ENCODE measurements at places on chromosomes 5 and 9.

DNA sequence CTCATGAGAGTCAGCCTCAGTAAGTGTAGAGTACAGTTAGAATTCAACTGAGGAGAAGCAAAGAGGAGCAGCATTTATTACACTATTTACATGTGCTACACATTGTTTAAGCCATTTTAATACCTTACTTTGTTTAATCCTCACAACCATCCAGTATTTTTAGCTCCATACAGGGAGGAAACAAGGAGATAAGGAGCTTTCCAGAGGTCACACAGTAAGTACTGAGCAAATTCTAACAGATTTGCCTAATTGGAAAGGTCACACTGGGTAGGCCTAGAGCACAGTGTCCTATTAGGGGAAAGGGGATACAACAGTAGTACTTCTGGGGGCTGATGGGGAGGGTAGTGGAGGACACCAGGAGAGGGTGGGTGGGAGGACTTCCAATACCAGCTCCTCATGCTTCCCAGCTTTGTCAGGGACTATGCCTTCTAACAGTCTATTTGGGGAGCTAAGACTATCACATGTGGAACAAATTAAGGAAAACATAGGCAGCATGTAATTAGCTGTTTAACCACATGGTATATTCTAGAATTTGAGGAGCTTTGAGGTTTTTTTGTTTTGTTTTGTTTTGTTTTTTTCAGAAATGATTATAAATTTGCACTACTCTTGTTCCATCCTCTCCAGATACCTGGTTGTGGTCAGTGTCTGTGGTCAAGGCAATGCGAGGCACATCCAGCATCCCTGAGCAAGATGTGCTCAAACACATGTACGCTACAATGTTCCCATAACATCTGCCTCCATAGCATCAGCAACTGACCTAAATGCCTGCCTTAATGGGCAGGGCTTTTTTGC lies 96.0 kb upstream of the SLC12A2 start:
- no peak for DNase-seq

DNA sequence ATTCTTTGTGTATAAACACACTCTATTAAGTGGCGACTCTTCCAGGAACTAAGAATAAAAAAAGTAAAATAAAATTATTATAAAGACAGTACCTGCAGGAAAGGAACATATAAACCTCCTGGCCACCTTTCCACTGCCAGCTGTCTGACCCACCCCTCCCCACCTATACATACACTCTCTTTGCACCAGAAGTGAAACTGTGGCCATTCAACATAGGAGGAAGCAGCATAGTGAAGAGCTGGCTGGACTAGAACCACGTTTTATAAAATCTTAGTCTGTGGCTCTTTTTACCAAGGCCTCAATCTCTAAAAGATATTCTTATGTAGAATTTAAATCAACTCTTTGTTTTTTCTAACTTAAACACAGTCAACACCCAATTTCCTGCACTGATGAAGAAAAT lies 289.6 kb downstream of the GABRB2 start:
- no peak for DNase-seq

- no peak for DNase-seq
These were observed 196.5 kb upstream of the TBCA start for GRCh38 chr5:77972469-77973252.

DNA sequence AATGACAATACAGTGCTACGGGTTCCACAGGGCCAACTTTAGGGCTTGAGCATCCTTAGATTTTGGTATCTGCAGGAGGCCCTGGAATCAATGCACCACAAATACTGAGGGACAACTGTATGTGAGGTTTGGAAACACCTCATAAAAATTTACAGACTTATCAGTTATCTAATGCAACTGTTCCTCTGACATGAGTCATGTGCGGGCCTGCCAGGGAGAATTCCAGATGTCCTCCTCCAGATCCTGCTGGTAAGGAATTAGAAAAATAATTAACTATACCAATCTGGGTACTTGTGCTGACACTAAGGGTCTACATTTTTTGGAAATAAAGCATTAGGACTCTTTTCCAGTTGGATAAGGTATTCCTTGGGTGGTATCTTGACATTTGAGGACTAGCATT lies 333.3 kb downstream of the ARRDC3 start:
- DNase-seq = no peak

DNA sequence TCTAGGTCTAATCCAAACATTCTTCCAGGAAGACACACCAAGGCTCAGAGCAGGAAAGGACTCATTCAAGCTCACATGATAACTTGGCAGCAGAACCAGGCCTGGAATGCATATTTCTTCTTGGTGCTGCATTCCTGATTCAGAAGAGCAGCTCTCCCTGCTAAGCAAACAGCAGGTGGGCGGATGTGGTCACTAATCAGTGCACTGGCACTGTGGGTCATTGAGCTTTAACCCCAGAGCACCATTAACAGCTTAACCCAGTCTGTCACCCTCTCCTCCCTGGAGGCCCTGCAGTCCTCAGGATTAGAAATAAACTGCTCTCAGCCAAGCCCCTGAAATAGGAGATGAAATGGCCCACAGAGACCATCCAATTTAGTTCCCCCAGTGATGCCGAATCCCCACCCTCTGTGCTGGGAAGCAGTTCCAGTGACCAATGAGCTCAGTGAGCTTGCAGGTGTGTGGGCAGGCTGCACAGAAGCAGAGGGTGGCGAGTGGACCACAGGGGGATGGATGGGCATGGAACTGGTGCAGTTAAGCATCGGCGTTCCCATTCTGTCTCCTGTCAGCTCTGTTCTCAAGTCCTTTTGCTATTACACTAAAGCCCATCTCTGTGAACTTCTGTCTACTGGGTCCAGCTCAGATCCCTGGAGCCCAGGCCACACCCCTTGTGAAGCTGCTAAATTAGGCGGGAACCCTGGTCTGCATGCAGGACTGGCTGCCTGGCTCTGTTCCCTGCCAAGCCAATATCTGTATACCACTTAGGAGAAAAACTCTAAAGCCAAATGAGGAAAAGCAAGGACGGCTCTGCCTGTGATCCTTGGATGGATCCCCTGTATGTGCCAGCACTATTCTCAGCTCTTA lies 16.6 kb upstream of the MEGF9 start:
- no peak for DNase-seq

DNA sequence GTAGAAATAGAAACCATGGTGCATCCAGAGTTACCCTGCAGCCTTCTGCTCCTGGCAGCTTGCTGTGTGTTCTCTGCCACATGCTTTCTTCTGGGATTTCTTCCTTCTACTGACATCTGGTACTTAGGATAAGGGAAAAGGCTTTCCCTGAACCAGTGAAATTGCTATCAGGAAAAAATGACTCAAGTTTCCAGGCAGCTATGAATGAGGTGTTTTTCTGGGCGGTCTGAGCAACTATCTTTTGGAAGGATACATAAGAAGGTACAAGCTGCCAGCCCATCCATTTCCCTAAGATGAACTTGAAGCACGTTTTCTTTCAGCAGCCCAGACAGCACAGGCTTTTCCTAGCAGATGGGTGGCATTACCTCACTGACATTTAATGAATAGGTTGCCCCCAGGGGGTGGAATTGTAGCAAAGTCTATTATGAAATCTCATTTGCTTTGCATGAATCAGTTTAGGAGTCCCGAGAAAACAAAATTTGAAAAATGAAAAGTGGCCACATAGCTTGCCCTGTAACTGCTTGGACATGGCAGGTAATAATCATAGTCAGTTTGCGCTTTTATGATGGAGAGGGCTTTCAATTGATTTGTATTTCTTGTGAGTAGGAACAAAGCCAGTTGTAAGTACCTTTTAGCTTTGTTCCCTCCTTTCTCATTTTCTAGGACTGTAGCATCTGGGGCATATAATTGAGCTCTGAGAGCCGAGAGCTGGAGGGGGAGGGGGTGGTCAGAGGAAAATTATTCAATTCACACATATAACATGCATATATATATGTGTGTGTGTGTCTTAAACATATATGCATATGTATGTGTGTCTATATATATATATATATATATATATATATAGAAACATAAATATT lies 108.5 kb downstream of the C9orf152 start:
- DNase-seq = no peak

DNA sequence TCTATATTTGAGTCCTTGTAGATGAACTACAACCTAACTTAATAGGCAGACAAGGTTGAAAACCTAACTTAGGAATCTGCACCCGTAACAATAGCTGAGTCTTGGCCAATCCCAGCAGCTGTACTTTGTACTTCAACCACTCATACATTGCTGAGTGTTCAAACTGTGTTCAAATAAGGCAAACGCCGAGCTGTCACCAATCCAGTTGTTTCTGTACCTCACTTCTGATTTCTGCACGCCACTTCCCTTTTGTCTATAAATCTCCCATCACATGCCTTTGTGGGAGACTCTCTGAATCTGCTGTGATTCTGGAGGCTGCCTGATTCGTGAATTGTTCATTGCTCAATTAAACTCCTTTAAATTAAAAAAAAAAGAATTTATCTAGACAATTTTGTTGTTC lies 167.8 kb upstream of the TUT7 start:
- no peak for DNase-seq

DNA sequence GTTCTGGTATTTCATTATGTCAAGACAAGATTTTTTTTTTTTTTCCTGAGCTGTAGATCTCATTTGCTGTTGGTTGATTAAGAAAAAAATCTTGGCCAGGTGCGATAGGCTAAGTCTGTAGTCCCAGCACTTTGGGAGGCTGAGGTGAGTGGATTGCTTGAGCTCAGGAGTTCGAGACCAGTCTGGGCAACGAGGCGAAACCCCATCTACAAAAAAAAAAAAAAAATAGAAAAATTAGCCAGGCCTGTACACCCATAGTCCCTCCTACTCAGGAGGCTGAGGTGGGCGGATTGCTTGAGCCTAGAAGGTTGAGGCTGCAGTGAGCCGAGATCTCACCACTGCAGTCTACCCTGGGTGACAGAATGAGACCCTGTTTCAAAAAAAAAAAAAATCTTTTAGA lies 12.2 kb downstream of the CDC42SE2 start:
- no peak for DNase-seq

Data from activated CD8-positive, alpha-beta memory T cell treated with anti-CD3 and anti-CD28 coated beads for 48 hours (primary cell).